ENCODE measurements at places on chromosomes 13 and 19.

GRCh38 chr13:113046883-113047244 is 58.7 kb upstream of the F7 start:
- no peak for DNase-seq

DNA sequence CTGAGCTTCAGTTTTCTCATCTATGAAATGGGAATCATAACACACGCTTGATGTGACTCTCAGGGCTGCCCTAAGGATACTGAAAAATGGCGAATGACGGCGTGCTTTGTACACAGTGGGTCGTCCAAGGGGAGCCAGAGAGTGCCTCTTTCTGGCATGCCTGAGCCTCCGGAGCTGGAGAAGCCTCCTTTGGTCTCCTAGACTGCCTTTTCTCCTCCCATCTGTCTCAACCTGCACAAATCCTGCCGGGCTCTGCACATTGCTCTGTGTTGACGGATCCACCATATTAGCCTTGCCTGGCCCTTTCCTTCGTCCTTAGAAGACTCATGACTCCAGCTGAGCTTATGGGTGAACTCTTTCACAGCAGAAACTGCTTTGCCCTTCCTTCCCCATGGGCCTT is 220.9 kb downstream of the TSHZ3 start:
- no peak for DNase-seq

GRCh38 chr13:28031896-28032288 is 43.4 kb upstream of the URAD start:
- DNase-seq: no peak

DNA sequence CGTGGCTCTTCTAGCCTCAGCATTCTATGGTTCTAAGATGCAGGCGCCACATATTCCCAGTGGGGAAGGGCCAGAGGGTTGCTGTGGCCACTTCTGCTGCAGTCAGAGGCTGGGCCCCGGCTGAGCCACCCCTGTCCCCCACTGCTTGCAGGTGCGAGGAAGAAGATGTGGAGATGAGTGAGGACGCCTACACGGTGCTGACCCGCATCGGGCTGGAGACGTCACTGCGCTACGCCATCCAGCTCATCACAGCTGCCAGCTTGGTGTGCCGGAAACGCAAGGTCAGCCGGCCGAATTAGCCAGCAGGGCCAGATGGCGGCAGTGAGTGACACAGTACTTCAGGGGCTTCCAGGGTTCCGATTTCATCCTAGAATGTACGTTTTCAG is 2.0 kb downstream of the LHB start:
- no peak for DNase-seq

DNA sequence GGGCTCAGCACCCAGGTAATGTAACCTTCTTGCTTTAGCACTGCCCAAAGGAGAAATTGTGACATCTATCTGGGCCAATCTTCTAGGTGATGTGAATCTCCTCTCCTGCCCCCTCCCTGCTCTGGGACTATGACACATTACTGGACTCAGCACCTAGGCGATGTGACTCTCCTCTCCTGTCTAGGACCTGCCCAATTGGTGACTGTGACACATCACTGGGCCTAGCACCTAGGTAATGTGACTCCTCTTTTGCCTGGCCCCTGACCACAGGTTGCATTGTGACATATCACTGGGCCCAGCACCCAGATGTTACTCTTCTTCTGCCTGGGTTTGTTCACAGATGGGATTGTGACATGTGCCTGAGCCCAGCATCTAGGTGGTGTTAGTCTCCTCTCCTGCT is 45.0 kb downstream of the ZNF85 start:
- no peak for DNase-seq

- DNase-seq: no peak
Measured at GRCh38 chr13:26855921-26856320, 95.3 kb upstream of the GPR12 start.

- DNase-seq: no peak
Measured at GRCh38 chr13:113535381-113535781, 44.9 kb upstream of the DCUN1D2 start.

DNA sequence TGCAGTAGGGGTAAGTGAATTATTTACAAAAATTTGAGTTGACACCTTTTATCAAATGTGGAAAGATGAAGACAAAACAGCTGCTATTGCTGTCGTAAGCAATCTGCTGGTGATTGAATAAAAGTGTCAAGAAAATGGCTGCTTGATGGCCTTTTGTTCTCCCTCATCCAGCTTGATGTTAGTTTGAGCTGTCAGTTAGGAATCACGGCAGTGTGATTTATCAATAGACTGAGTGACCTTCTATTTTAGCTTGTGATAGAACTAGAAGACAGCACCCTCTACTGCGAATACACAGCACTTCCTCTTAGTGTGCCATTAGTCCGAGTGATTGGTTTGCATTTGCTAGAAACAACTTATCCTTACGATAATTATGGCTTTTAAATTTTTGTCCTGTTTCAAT is 76.3 kb downstream of the MZT1 start:
- DNase-seq: no peak

- DNase-seq: no peak
Measured at GRCh38 chr13:76043874-76044273, 407.7 kb downstream of the LMO7 start.

DNA sequence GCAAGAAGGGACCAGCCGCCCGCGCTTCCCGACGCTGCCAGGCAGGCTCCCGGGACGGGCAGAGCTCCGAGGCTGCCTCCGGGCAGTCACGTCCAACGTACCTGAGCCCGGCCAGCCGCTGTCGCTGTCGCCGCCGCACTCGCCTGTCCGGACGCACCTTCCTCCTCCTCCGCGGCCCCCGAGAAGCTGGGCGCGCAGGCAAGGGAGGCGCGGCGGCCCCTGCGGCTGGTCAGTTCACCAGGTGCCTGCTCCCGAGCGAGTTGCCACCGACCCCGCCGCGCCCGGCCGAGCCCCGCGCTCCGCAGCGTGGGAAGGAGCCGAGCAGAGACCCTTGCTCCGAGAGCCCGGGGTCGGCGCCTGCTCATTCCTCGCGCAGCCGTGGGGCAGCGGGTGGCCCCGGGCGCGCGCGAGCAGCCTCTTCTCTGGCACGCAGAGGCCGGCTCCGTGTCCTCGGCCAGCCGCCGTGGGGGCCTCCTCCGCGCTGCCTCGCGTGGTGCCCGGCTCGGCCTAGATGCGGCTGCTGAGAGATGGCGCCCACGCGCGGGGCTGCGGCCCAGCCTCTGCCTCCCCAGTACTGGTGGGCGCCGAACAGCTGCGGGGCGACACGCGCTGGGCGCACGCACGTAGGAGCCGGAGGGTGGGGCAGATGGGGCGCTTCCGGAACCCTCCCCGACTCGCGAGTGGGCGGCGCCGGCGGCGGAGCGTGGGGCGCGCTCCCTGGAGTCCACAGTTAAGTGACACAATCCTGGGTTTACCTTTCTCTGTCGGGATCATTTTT is 419.4 kb downstream of the UQCRFS1 start:
- DNase-seq: no peak

DNA sequence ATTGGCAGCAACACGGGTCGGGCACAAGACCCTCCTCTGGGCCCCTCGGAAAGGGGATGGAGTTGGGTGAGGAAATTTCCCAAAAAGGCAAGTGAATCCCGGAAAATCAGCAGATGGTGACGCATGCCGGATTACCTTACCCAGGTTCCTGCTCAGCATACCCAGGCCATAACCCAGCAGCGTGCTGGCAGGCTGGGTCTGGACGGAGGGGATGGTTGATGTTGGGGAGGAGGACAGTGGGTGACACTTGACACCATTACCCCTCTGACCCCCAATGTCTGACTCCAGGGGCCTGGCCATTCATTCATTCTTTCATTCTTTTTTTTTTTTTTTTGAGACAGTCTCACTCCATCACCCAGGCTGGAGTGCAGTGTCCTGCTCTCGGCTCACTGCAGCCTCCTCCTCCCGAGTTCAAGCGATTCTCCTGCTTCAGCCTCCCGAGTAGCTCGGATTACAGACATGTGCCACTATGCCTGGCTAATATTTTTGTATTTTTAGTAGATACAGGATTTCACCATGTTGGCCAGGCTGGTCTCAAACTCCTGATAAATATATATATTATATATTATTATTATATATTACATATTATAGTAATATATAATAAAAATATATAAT is 799 bp downstream of the PVR start:
- DNase-seq: no peak

DNA sequence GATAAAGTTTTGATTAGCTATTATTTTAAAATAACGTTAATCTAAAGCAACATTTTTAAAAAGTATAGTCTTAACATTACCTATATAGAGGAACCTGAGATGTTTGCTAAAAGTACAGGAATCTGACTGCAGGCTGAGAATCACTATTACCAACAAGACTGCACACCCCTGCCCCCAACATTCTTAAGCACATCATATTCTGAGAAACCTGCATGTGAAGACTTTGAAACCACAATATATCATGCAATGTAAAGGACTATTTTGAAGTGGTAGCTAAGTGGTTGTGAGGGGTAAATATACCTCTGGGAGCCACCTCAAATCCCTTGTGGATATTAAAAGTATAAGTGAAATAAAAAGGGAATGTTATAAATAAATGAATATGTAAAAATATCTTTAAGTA is 119.0 kb upstream of the KLF12 start:
- no peak for DNase-seq

GRCh38 chr19:1098177-1099051 is 3.2 kb upstream of the POLR2E start:
- DNase-seq: no peak

DNA sequence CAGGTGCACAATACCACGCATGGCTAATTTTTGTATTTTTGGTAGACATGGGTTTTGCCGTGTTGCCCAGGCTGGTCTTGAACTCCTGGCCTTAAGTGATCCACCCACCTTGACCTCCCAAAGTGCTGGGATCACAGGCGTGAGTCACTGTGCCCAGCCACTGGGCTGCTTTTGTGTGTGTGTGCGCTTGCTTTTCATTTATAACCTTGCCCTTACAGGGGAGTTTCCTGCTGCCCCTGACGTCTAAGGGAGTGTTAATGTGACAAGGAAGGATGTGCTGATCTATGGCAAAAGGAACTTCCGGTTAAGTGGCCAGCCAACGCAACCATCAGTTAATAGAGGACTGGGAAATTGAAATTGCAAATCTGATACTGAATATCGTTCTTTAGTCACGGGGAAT is 57.7 kb downstream of the ING1 start:
- no peak for DNase-seq

DNA sequence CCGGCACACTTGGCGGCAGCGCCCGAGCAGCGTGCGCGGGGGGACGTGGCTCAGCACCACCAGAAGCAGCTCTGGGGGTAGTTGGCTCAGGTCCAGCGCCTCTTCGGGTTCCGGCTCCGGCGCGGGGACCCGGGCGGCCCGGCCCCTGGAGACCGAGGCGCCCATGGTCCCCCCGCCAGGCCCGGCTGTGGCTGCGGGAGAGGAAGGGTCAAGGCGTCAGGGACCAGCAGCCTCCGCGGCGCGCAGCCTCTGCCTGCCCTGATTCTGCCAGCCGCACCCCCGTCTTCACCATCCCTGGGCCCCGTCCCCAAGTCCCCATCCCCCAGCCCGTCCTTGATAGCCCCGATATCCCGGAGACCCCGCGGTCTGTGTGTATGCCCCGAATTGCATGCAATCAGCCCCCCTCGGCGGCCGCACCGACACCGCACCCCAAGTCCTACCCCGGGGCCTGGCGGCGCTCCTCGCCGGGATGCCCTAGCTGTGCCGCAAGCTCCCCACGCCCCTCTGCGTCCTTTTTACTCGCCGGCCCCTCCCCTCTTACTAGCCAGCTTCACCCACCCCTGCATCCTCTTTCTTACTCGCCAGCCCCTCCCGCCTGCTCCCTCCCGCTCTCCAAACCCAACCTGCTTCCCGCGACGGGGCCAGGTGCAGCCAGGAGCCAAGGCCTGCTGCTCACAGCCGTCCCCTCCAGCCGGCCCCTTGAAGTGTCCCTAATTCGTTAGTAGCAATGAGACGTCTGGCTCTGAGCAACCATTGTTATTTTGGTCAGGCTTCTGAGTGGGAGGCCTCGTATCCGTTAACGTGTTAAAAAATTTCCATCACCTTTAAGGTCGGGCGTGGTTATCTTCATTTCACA is at the start of gene FBXO27:
Gene FBXO27, minus strand, starts transcription at position 487 of the 856 bp plus-strand sequence. Its CDS starts 322 bp downstream, at position 165.
- DNase-seq: no peak

- DNase-seq: no peak
Measured at GRCh38 chr19:633786-634639, 676 bp upstream of the POLRMT start.

- DNase-seq: no peak
Measured at GRCh38 chr13:97986835-97987234, 33.4 kb downstream of the IPO5 start.
